NCI-H1105 (cell line): ENCODE measurements at places on chromosomes 11 and 22.

GRCh38 chr22:32985899-32986765, 72.0 kb downstream of the SYN3 start:
- DNase-seq, result peak; percentile 21

DNA sequence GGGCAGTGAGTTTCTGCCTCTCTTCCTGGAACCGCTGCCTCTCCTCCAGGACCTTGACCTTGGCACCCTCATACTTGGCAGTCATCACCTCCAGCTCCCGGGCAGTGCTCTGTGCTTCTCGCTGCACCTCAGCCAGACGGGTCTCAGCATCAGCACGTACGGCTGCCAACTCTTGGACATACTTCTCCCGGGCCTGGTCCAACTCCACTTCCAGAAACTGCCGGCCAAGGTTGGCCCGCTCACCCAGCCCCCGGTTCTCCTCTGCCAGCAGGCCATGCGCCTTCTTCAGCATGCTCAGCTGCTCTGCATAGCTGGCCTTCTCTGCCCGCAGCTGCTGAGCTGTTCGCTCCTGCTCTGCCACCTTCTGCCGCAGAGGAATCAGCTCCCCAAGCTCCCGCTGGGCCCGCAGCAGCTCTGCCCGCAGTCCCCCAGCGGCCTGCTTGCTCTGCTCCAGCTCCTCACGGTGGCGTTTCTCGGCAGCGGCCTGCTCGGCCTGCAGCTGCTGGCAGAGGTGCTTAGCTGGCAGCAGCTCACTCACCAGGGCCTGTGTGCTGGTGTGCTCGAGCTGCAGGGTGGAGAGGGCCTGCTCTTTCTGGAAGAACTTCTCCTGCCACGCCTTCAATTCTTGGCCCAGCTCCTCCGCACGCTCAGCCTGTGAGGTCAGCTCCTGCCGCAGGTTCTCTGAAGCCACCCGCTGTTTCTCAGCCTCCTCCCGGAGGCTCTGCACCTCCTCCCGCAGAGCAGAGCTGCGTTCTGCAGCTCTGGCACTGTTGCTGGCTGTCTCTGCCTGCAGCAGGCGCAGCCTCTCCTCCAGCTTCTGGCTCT, 14.4 kb downstream of the IL18BP start:
- no peak for DNase-seq

- no peak for DNase-seq
These were observed 26.4 kb downstream of the TXN2 start for GRCh38 chr22:36454916-36455570.

DNA sequence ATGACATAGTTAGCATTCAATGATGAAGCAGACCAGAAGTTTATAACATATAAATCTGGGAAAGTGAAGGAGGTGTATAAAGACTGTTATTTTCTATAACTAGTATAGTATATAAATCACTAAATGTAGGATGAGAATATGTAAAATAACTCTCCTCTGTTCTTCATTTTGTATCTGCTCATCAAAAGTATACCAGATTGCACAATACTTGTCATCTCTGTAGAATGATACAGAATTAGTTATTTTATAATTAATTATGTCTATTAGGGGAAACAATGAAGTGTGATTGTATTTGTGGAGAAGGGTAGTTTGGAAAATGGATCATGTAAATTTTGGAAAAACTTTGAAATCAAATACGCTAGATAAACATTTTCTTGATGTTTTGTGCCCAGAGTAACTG, 18.4 kb downstream of the OR51L1 start:
- DNase-seq, result no peak

DNA sequence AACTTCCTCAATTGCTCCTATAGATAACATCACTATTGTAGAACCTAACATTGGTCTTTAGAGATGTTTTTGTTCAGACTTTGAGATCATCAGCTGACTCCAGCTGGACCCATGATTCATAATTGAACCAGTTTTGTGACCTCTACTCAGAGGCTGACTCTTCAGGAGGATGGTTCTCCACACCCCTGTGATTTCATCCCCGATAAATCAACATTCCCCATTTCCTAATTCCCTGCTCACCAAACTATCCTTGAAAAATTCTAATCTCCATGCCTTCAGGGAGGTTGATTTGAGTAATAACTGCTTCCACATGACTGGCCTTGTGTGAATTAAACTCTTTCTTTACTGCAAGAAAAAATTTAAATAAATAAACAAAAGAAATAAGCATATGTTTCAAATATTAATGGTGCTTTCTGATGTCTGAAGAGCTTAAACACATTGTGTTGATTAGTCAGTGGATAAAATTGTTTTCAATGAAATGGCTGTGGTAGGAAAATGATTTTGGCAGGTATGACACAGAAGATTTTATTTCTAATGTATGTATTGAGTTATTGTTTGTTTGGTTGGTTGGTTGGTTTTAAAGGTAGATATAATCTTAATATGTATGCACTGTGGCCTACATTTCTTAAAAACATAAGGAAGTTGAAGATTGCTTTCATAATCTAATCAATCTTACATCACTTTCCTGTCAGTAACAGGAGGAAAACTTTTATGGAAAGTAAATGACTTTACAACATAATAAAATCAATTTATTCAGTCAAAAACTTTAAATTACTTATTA, 427.9 kb upstream of the CCDC179 start:
- no peak for DNase-seq

GRCh38 chr22:50526834-50527801, 1.7 kb upstream of the SCO2 start:
- peak; percentile 24 for DNase-seq

DNA sequence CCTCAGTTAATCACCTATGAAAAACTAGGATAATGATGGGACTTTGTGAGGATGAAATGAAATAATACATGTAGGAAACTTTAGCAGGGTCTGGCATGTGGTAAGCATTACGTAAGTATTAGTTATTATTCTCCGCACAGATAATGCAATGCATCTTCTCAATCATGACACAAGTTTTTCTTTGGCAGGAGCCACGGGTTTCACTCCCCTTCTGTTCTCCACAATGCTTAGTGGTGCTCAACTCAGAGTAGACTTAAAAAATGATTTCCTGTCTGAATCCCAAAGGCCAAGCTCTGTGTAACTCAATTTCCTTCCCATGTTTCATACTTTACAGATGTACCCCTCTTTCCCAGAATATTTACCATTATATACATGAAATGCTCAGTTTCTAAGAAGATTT, 82.9 kb downstream of the CCDC34 start:
- DNase-seq, result no peak

DNA sequence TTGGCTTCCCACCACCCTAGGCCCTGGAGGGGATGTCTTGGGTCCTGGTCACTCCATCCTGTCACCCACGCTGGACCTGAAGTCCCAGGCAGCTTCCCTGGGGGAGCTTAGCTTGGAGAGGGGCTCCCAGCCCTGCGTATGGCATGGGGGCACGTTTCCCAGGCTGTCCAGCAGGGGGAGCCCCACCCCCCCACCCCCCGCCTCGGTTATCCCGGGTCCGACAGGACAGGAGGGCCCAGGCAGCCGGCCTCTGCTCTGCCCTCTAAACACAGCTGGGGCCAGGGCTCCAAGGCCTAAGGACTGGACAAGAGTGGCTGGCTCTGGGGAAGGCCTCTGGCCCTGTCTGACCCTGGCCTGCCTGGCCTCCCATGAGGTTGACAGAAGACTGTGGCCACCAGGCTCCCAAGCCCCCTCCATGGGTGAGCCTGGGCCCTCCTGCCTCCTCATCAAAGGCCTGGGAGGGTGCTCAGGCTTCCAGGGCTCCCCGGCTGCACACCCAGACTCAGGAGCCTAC, 104.8 kb downstream of the NECTIN1 start:
- DNase-seq, result no peak

DNA sequence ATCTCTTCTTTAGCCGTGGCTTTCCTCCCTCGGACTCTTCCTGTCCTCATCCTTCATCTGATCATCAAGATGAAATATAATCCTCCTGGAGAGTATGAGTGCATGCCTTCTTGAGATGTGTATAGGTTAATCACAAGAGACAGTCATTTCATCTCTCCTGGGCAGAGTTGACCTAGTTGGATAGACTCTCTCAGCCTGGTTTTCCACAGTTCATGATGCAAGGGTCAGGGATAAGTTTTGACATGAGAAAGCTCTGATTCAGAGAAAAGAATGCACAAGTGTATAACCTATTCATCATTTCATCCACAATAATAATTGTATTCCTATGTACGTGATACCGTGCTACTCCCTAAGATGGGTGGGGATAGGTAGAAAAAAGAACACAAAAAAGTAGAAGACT, 33.2 kb upstream of the CCDC90B start:
- DNase-seq, result no peak

GRCh38 chr11:2551131-2551530, 106.3 kb downstream of the KCNQ1 start:
- no peak for DNase-seq

GRCh38 chr11:70703141-70704064, 305.1 kb downstream of the CTTN start:
- no peak for DNase-seq

- DNase-seq, result no peak
These were observed 47.2 kb upstream of the AKIP1 start for GRCh38 chr11:8863838-8864237.

GRCh38 chr11:109853156-109853776, 239.9 kb upstream of the ZC3H12C start:
- DNase-seq, result peak; percentile 16
